Ureter (tissue), 1 donor: ENCODE measurements at places on chromosomes 13 and 19. TPM values are rescaled to one million over a fixed set of nuclear protein-coding genes. Genes with fewer than 3 reads are reported as not detected.

The MBD3L3 gene
- total RNA-seq: not detected

The BRCA2 gene
- 2.1 TPM for total RNA-seq

DNA sequence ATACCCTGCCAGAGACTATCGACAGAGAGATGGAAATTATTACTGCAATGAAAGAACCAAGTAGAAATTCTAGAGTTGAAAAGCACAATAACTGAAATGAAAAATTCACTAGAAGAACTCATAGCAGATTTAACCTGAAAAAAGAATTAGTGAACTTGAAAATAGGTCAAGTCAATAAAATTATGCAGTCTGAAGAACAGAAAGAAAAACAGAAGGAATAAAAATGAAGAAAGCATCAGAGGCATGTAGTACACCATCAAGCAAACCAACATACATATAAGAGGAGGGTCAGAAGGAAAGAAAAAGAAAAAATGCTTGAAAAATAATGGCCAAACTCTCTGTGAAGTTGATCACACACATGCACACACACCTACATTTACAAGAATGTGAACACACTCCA, 3.6 kb upstream of the ZNF780B start:
- DNase-seq: no peak

DNA sequence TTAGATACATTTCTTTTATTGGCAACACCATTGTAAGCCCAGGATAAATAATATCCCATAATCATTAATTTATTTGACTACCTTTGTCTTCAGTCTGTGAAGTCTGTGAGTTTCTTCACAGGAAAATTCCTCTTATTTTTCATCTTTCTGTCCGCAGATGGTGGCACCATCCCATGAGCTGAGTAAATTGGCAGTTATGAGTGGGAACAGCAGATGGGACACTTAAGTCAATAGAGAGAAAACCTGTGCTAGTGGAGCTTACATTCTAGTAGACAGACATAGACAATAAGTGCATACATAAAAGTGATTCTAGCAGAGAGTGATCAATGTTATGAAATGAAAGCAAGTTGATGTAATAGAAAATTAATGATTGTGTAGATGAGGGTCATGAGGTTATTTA, 638.2 kb upstream of the MIR17HG start:
- DNase-seq: no peak

GRCh38 chr13:92510416-92510815, 716.2 kb upstream of the GPC6 start:
- DNase-seq: no peak

GRCh38 chr13:21059641-21060337, 1.6 kb downstream of the LATS2 start:
- no peak for DNase-seq

GRCh38 chr13:100976993-100977392, 302.4 kb upstream of the TMTC4 start:
- no peak for DNase-seq

DNA sequence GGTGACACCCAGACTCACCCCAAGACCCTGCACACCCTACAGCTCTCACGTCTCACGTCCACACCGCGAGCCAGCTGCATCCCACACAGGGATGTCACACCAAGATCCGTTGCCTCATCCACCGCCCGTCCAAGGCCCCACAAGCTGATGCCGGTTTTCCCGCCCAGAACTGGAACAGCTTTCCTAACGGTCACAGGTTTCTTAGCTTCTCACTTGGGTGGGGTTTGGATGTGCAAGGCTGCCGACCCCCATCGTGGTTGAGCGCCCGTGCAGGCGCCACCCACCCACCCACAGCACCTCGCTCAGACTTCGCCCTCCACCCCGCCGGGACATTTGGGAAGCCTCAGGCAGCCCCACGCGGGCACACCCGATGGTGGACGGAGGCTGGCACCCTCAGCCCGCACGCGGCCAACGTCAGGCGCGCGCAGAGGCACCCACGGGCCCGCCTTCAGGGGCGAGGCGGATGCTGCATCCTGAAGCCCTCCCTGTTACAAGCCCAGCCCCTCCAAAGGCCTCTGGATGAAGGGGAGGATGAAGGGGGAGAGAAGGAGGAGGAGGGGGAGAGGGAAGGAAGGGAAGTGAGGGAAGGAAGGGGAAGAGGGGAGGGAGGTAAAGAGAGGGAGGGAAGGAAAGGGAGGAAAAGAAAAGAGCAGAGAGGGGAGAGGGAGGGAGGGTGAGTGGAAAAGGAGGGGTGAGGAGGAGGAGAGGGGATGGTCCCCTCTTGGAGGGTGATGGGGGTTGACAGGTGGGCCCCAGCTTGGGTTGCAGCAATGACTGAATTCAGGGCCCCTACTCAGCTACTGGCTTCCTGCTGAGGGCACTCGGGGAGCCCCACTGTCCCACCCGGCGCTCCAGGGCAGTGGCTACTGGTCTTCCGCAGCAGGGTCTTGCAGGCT, 12.8 kb downstream of the ONECUT3 start:
- no peak for DNase-seq

DNA sequence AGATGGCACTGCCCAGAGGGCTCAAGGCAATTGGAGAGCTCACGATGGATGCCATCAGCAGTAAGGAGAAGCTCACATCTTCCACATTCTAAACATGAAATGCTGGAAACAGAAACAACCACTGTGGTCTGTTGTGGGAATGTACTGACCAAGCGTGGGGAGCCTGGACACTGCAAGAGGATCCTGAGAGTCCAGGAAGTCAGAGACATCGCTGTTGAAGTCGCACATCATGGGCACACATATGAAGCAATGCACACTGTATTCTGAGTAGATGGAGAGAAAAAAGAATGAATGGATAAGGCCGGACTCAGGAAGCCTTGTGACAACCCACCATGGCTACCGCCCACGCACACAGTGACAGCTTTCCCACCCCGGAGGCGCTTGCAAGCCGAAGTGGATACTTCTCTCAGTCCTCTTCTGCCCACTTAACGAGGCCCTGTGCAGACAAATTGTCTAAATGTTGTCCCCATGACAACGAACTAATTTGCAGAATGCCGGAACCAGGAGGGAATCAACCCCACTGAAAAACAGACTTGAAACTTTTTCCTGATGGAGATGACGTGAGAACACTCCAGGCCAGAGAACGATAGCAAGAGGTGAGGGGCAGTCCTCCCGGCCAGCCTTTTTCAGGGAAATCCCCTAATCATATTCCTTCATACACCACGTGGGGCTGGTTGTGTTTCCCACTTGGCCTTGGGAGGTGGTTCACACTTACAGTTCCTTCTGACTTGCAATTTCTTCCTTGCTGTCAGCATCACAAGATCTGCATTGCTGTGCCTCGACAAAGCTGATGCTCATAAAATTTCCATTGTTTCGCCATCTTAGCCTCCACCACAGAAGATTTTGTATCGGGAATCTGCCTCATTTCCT, 109.6 kb upstream of the SERP2 start:
- no peak for DNase-seq
